ENCODE measurements at places on chromosomes 12 and 14.

DNA sequence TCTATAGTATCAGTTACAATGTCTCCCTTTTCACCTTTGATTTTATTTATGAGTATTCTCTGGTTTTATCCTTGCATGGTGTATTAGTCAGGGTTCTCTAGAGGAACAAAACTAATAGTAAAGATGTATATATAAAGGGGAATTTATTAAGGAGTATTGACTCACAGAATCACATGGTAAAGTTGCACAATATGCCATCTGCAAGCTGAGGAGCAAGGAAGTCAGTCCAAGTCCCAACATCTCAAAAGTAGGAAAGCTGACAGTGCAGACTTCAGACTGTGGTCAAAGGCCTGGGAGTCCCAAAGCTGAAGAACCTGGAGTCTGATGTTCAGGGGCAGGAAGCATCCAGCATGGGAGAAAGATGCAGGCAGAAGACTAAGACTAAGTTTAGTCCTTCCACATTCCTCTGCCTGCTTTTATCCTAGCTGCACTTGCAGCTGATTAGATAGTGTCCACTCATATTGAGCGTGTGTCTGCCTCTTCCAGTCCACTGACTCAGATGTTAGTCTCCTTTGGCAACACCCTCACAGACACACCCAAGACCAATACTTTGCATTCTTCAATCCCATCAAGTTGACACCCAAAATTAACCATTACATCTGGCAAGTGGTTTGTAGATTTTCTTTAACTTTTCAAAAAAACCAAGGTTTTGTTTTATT lies 308.0 kb upstream of the LMO3 start:
- no peak for DNase-seq

DNA sequence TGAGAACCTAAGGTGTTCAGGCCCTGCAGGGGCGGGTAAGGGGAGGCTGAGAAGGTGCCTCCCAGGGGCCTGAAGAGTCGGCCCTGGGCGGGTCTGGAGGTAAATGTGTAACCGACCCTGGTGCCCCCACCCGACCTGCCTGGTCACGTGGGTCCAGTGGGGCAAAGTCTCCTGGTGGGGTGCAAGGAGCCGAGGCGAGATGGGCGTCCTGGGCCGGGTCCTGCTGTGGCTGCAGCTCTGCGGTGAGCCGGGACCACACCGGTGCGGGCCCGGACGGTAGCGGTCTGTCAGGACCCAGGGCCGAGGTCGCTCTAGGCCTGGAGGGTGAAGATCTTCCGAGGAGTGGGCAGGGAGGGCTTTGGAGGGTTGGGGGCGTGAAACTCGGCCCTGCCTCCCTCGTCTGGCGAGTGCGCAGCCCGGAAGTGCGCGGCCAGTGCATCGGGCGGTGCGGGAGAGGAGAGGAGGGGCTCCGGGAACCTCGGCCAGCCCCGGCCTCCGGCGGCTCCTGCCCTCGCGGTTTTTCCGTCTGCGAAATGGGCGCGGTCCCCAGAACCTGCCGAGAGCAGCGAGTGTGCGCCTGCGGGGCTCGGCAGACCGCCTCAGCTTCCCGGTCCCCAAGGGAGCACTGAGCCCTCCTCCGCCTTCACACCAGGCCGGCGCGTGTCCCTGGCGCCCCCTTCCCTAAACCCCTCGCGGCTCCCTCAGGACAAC lies at the start of gene AMN:
Gene AMN, plus strand, starts transcription at position 174 of the 711 bp plus-strand sequence. Its CDS starts 26 bp downstream, at position 200.
- no peak for DNase-seq

DNA sequence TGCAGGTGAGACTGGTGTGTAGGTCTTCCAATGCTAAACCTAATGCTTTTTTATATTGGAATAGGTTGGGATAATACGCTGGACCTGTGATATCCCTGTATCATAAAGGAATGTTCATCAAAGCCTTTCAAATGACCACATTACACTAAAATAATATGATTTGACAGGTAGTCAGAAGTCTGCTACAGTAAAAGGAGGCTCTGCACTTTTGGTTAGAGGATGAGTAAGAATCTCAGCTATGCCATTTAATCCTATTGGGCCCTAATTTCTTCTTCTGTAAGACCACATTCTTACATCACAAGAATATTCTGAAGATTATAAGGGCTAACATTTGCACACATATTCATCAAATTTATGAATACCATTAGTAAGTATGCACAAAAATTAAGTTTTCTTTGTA lies 250.5 kb upstream of the FLRT2 start:
- no peak for DNase-seq

GRCh38 chr12:120534703-120535655 lies 823 bp downstream of the RNF10 start:
- no peak for DNase-seq

DNA sequence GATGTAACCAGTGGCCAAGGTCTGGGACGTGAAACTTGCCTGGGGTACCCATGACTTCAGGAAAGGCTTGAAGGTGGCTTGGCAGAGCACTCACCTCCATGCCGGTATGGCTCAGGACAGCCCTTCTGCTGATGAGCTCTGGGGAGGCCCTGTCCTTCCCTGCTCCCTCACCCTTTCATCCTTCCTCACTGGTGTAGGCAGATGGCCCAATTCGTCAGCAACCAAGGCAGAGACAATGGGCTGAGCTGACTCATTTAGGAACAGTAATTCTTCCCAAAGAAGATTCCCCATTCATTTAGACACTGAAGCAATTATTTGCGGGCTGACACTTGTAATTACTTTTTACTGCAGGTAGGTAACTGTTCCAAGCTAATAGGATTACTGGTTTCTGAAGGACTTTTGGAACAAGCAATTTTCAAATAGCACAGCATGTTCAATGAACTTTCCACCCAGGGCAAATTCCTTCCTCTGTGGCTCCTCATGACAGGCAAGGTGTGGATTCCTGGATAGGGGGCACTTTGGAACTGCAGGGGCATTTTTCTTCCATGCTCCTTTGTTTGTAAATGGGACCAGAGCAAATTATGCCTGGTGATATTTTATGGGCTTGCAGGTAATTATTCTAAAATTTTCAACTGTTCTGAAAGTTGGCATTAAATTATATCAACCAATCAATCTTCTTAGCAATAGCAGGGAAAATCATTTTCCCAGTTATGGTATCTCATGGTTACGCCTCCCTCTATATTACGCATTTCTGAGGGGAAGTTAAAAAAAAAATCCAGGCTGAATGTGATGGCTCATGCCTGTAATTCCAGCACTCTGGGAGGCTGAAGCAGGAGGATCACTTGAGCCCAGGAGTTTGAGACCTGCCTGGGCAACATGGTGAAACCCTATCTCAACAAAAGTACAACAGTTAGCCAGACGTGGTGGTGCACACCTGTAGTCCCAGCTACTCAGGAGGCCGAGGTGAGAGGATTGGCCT lies 24.1 kb upstream of the NRDE2 start:
- no peak for DNase-seq

All from NCI-H1092 (cell line).